ENCODE measurements at places on chromosomes 5 and 9.

DNA sequence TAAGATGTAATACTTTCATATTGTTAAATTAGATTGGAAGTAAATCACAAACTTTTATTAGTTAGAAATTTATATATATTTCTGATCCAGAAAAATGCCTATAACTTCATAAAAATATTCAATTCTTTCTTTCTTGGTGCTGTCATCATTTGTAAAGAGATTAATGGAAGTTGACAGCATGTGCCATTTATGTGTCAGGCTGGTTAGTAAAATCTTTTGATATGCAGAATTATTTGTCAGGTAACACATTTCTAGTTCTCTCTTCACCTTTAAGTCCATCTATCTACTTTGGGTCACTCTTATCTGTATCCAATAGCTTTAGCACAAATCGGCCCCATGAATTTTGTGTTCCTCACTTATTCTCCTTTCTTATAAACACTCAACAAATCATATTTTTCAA lies 102.9 kb downstream of the ISL1 start:
- no peak for DNase-seq

GRCh38 chr5:19676895-19677294 lies 311.1 kb downstream of the CDH18 start:
- no peak for DNase-seq

GRCh38 chr5:97071101-97071500 lies 71.3 kb downstream of the LIX1 start:
- no peak for DNase-seq

GRCh38 chr9:122819326-122819725 lies 9.1 kb downstream of the PDCL start:
- DNase-seq: no peak

DNA sequence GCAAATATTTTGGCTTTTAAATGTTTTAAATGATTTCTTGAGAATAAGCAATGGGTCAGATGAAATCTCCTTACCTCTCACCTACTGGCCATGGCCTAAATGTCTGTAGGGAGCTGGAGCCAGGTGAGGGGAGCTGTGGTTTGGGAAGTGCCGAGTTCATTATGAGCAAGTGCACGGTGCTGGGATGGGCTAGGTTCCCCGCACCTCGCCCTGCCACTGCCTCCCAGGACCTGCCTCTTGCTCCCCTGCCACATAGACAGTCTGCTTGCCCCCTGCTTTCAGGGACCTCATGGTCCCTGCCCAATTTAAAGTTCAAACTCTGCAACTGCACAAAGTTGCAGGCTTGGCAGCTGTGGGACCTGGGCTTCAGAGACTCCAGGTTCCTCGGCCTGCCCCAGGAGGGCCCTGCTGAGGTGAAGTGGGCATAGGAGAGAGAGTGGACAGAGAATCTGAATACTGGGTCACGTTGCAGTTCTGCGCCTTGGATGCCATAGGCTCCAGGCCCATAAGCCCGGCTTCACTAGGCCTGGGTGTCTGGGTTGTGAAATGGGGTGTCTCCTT lies 5.4 kb downstream of the OR13J1 start:
- no peak for DNase-seq

DNA sequence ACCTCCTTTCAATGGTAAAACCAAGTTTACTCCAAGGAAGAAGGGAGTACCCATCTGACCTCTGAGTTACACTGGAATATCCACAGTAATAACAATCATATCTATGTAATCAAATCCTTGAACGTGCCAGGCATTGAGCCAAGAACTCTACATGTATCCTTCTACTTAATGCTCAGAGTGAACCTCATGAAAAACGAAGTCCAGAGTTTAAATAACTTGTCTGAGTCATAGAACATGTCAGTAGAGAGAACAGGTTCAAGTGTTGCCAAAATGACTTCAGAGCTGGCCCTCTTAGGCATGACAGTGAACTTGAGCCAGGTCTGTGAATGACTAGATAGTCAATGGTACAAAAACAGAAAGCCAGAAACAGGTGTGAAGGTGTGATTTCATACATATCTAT lies 164.1 kb upstream of the ZNF618 start:
- DNase-seq: peak; percentile 29

DNA sequence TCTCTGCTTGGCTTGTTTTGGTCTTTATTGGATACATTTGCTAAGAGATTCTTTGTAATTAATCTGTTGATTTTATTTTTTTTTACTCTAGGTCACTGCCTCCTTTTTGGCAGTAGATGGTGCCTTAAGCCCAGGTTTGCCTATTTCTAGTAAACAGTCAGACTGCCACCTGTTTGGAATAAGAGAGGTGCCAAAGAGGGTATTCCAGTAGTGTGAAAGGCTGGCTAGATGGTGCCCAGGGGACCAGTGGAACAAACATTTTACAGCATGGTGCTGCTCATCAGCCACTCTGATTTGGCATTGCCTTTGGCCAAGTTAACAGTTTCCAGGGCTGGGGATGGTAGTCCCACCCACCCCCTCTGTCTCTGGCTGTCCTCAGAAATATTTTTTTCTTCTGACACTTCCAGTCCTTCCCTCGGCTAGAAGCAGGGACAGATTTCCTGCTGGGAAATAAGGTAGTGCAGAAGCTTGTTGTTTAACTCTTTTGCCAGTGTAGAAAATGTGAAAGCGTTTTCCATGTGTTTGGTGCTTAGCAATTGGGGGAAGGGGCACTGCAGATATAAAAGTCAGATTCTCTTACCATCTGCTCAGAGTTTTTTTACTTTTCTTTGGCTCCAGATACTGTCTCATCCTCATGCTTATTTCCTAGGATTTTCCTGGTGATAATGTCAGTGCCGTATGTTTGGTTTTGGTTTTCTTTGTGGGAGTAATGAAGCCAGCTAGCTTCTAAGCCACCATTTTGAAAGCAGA lies 36.6 kb upstream of the FBXL7 start:
- peak; percentile 35 for DNase-seq

GRCh38 chr5:138391859-138392386 lies 39.4 kb downstream of the KDM3B start:
- DNase-seq: no peak

- DNase-seq: peak; percentile 89
These were observed 44.7 kb upstream of the IL17B start for GRCh38 chr5:149423794-149424268.

GRCh38 chr5:45383985-45384384 lies 312.2 kb downstream of the HCN1 start:
- DNase-seq: no peak

- DNase-seq: peak; percentile 16
These were observed 219.8 kb downstream of the FBXL7 start for GRCh38 chr5:15719784-15720183.
